ENCODE measurements at places on chromosomes 7 and 10.
A peak's percentile ranks its signal among the peaks of the same experiment; 100 is the strongest.

- no peak for DNase-seq
Observed at GRCh38 chr10:33157103-33157502, 177.4 kb downstream of the NRP1 start.

GRCh38 chr7:149670288-149670687, 103.1 kb downstream of the ZNF467 start:
- peak; percentile 30 for DNase-seq

DNA sequence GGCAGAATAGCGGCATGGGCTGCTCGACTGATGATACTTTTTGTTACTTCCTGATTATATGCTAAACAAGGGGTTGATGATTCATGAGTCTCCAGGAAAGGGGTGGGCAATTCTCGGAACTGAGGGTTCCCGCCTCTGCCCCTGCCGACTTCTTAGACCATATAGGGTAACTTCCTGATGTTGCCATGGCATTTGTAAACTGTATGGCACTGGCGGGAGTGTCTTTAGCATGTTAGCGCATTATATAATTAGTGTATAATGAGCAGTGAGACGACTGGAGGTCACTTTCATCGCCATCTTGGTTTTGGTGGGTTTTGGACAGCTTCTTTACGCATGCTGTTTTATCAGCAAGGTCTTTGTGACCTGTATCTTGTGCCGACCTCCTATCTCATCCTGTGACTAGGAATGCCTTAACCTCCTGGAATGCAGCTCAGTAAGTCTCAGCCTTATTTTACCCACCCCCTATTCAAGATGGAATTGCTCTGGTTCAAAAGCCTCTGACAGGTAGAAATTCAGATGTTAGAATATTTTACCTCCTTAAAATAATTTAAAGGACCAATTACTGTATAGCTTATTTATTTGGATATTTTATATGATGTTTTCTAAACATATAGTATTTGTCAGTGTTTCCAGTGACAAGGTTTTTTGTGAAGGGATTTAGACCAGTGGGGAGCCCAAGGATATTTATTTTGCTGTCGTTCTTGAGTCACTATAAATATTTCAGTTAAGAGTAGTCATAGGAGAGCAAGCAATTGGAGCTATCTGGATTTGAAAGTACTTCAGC, 90.1 kb upstream of the PIK3CG start:
- no peak for DNase-seq

DNA sequence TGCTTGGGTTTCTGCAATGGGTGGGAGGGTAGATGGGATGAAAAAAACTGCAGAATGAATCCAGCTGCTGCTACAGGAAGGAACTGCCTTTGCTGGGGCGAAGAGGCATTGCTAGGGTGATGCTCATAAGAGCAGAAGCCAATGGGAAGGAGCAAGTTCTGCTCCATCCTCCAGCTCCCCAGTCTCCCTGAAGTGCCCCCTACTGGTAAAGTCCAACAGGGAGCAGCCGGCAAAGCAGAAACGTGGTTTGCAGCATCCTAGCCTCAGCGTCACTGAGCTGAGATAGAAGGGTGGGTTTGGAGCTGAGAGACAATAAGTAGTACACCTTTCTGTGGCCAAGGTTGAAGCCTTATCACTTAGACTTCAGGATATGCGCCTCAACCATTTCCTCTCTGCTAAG, 220.5 kb downstream of the CCSER2 start:
- no peak for DNase-seq

DNA sequence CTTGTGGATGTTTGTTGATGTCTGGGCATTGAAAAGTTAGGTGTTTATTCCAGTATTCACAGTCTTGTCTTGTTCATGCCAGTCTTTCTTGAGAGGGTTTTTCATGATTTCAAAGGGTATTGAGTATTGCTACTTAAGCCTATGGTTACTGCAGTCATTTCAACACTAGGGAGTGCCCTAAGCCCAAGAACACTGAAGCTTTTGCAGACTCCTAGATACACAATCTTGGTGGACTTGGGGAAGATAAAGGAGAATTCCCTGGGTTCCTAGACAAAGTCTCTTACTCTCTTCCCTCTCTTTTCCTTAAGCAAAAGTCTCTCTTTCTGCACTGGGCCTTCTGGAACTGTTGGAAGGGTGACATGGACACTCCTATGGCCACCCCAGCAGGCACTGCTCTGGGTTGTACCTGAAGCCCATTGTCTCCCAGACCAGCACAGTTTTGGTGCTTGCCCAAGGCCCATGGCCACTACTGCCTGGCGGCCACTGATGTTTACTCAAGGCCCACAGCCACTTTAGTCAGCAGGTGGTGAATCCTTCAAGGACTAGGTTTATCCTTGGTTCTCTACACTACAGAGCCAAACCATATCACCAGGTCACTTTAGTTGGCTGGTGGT, 24.9 kb downstream of the SAMD9 start:
- DNase-seq: peak; percentile 17

DNA sequence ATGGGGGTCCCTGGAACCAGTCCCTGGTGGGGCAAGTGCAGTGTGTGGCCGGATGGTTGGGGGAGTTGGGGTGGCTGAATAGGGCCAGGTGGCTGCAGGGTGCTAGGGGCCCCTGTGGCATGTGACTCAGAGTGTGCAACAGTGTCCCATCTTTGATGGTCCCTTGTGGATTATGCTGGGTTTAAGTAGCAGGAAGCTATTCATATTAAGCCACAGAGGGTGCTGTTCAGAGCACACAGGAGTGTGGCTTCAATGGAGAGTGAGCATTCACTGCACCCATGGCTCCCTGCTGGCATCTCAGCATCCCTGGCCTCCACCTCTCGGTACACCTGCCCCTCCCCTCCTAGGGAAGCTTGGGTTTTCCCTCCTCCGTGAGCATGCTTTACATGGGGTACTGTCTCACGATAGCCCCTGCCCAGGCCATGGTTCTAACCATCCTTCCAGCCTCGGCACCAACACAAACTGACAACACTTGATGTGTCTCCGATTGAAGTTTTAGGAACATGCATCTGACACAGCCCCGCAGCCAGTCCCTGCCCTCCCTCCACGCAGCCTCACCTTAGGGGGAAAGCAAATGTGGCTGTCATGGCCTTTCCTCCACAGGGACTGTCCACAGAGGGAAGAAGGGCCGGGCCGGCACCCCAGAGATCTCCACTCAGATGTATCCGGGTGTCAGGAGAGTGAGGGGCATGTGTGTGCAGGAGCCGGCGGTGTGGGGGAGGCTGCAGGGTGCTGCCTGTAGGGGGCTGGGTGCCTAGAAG, 30.4 kb upstream of the PPIF start:
- peak; percentile 55 for DNase-seq

DNA sequence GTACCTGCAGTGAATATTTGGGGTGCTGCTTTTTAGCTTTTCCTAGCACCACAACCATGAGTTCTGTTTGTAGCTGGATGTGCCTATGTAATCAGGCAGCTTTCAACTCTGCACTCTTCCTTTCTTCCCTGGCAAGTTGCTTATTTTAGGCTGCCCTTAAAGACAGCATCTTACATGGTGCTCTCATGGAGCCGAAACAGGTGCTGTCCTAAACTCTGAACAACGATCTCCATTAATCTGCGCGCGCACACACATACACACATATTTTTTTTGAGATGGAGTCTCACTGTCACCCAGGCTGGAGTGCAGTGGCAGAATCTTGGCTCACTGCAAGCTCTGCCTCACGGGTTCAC, 9.1 kb downstream of the RPS24 start:
- no peak for DNase-seq

DNA sequence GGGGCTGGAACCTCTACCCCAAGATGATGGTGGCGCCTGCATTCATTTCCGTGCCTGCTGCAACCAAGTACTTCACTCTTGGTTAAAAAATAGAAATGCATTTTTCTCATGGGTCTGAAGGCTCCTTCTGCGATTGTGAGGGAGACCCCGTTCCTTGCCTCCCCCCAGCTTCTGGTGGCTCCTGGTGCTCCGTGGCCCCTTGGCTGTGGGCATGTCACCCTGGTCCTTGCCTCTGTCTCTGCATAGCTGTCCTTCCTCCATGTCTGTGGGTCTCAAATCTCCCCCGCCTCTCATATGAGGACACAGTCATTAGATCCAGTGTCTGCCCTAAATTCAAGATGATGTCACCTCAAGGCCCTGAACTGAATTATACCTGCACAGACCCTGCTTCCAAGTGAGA, 317.9 kb downstream of the TCERG1L start:
- DNase-seq: no peak

DNA sequence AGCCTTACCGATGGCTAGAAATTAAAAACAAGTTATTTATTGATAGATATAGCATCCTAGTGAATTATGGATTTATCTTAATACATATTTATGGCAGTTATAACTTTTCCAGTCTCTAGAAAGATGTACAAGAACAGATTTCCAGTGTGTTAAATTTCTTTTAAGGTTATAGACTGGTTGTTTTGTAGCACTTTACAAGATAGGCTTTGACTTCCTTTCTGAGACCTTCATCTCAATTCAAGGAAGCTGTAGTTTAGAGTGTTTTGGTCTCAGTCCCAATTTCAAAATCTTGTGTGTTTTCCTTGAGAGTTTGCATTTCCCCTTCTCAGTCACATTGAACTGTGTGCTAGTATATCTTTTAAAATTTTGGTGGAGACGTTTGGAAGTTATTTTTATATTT, 30.1 kb downstream of the PLEKHA1 start:
- no peak for DNase-seq

DNA sequence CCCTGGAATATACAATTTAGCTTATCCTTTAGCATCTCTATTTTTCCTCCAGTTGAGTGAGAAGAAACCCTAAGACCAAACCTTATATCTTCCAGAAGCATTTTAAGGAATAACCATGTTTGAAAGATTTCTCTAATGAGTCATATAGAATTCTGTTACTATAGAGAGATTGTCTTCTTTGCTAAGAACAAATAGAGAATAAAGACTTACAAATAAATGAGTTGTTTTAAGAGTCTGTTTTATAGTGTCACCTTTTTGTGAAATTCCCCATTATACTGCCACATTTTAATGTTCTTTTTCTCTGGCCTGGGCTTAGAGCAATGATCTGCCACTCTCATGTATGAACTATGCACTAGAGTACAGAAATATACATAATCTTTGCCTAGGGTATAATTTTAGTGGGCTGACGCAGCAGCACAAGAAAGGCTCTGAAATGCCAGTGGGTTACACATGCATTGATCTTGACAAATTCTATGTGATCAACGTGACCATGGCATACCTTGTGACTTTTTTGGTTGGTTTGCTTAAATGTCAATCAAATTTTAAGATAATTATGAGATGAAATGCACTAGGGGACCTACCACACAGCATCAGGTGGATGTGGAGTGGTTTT, 145.1 kb upstream of the MKLN1 start:
- DNase-seq: no peak

- DNase-seq: no peak
Observed at GRCh38 chr7:29192811-29193210, 1.8 kb upstream of the CHN2 start.

DNA sequence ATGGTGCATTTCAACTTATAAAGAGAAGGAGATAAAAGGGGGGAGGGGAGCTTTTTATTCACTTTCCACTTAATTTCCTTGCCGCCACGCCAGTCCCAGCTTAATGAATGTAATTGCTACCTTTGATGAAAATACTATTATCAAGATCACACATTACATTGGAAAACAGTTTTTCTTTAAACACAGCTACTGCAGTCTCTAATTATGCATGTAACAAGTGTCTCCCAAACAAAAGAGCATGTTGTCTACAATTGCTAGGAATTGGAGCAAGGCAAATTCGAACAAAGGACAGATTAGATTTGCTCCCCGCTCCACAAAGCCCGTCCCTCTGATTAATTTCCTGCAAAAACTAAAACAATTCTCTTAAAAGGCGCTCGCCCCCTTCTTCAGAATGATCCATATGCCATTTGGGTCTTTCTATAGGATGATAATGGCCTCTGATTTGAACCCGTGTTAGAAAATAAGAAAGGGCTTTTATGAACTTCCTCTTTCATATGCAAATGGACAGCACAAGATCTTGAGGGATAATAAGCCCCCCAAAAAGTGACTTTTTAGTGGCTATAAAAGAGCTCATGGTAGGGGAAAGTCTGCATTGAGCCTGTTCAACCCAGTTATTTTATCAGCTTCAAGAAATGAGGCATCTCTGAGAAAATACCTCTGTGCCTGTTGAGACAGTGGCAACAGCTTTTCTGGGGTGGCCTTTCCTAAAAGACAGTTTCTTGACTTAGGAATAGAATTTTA, 60.6 kb downstream of the ACADSB start:
- no peak for DNase-seq

GRCh38 chr10:10475812-10476211, 541.9 kb upstream of the CELF2 start:
- no peak for DNase-seq

DNA sequence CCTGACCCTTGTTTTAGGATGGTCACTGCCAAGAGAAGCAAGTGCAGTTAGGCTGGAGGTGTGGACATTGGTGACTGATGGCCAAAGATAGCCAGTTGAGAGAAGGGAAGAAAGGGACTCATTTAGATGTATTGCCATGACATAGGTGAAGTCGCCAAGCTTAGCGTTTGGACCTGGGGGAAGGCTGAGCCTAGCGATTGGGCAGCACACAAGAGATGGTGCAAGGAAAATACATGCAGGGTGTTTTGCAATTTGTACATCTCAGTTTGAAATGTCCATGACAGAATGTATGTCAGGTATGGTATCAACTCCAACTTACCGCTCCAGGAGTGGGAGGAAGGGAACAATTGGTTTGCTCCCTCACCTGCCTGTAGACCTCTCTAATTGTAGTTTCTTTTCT, 134.3 kb downstream of the MAPK8 start:
- no peak for DNase-seq

DNA sequence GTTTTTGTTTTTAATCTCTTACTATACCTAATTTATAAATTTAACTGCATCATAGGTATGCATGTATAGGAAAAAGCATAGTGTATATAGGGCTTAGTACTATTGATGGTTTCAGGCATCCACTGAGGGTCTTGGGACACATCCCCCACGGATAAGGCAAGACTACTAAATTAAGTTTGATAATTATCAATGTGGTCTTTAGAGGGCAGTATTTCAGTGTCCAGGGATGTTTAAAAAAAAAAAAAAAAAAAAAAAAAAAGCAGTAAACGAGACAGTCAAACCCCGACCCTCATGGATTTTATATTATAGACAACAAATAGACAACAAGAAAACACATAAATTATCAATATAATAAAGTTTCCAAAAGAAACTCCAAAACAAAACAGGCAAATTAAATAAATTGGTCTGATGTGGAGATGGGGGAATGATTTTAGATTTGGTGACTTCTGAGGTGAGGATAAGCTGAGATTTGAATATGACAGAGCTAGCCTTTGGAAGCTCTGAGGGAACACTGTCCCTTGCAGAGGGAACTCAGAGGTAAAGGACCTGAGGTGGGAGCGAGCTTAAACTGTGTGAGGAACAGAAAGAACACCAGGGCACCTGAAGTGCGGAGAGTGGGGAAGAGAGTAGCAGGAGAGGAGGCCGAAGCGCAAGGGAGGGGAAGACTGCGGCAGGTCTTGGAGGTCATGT, 14.8 kb downstream of the ACSM6 start:
- no peak for DNase-seq

- DNase-seq: no peak
Observed at GRCh38 chr10:77231884-77232610, 405.6 kb downstream of the KCNMA1 start.

DNA sequence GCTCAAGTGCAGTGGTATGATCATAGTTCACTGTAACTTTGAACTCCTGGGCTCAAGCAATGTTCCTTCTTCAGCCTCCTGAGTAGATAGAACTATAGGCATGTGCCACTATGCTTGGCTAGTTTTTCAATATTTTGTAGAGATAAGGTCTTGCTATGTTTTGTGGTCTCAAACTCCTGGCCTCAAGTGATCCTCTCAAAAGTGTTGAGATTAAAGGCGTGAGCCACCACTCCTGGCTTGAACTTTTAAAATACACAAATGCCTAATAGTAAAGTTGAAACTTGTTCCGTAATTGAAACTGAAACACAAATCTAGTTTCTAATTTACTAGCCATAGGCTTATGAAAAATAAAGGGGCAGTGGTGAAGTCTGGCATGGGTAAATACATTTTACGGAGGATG, 65.7 kb downstream of the AP3M1 start:
- no peak for DNase-seq

GRCh38 chr7:66529883-66530610, 98.6 kb upstream of the KCTD7 start:
- DNase-seq: no peak

Measured in Kasumi-1 (cell line).